Stimulated activated CD4-positive, alpha-beta T cell treated with anti-CD3 and anti-CD28 coated beads, Interleukin-4, amount 100 ng/mL, for 24 hours (primary cell): ENCODE measurements at places on chromosomes 2 and 18.
A peak's percentile ranks its signal among the peaks of the same experiment; 100 is the strongest.

- DNase-seq: no peak
Observed at GRCh38 chr2:1598041-1598710, 146.1 kb downstream of the PXDN start.

DNA sequence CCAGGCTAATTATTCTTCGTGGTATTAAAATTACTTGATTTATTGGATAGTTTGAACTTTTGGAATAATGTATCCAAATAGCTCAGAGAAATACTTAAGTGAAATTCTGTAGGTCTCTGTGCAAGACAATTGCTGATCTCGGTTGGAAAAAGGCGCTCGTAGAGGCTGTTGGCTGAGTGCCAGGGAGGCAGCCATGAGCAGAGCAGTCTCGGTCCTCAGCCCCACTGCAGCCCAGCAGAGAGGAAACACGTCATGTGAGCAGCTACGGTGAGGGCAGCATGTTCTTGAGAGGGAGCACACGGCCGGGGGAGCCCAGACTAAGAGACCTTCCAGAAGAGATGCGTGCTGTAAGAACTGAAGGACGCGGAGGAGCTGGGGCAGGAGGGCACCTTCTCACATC is 42.5 kb downstream of the DCDC2C start:
- DNase-seq: no peak

GRCh38 chr2:239692362-239692851 is 291.6 kb upstream of the HDAC4 start:
- DNase-seq: no peak

DNA sequence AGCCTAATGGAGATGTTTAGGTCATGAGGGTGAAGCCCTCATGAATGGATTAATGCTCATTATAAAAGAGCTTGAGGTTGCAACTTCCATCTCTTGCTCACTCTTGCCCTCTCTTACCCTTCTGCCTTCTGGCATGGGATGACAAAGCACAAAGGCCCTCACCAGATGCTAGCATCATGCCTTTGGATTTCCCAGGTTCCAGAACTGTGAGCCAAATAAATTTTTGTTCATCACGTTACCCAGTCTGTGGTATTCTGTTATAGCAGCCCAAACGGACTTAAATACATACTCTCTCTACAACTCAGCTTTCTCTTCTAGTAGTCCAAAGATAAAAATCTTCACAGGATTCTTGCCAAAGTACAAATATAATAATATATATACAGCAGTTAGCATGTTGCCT is 75.8 kb downstream of the LNPK start:
- DNase-seq: no peak

- no peak for DNase-seq
Observed at GRCh38 chr18:13247506-13247905, 28.9 kb downstream of the LDLRAD4 start.

GRCh38 chr18:10401521-10401920 is 52.9 kb upstream of the APCDD1 start:
- DNase-seq: no peak

GRCh38 chr18:59573962-59574361 is 123.3 kb downstream of the CCBE1 start:
- no peak for DNase-seq

GRCh38 chr18:39223283-39223682 is 1657.7 kb upstream of the CELF4 start:
- DNase-seq: no peak

DNA sequence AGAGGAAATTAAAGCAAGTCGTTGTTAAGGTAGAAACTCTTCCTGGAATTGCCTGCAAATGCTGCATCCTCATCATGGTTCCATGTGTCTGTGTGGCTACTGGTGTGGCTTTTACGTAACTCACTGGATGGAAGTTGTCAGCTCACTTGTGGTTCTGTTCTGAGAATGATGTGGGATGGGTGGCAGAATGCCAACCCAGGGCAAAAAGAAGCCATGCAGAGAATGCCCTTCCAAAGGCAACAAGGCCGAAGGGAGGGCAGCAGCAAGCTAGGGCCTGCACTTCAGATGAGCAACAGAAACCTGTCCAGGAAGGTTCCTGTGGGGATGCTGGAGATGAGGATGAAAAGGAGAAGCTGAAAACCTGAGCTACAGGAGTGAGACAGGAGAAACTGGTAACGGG is 10.4 kb upstream of the NAPG start:
- no peak for DNase-seq

GRCh38 chr18:59374128-59374527 is 15.1 kb upstream of the LMAN1 start:
- DNase-seq: no peak

- DNase-seq: no peak
Observed at GRCh38 chr18:1544016-1544415, 639.3 kb downstream of the ADCYAP1 start.

DNA sequence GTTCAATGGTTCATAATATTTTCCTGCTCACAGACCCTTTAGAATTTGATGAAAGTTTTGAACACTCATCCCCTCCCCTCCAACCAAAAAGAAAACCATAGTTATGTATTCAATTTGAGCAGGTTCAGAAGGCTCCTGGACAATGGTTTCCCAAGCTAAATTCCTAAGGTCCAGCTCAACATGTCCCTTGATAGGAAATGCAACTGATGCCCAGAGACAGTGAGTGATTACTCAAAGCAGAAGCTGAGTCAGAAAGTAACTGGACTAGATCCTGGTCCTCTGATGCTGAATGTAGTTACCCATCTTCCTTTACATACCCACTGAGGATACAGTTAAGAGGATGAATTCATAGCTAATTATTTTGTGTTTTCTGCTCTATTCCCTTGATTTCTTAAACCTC is 218.9 kb upstream of the NCKAP5 start:
- DNase-seq: no peak

GRCh38 chr2:182023235-182023634 is 37.6 kb downstream of the PPP1R1C start:
- no peak for DNase-seq

GRCh38 chr2:68689553-68690537 is 44.8 kb upstream of the ARHGAP25 start:
- DNase-seq: peak; percentile 18

- no peak for DNase-seq
Observed at GRCh38 chr18:38023871-38024270, 458.3 kb upstream of the CELF4 start.

- no peak for DNase-seq
Observed at GRCh38 chr18:11064106-11064505, 85.3 kb downstream of the PIEZO2 start.

DNA sequence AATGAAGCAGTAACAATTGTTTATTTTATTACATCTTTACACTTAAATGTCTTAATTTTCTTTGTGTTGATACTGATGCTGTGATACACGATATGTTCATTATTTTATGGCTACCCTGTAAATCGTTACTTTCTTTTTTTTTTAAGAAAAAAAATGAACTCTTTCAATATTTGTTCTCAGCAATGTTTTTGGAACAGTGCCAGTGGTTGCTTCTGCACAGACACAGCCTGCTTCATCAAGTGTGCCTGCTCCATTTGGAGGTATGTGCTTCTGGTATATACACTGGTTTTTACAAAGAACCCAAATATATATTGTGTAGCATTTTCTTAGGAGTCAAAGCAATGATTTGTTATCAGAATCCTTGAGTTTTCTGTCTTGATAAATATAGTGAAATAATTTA is 62.2 kb upstream of the SCYGR2 start:
- DNase-seq: no peak

DNA sequence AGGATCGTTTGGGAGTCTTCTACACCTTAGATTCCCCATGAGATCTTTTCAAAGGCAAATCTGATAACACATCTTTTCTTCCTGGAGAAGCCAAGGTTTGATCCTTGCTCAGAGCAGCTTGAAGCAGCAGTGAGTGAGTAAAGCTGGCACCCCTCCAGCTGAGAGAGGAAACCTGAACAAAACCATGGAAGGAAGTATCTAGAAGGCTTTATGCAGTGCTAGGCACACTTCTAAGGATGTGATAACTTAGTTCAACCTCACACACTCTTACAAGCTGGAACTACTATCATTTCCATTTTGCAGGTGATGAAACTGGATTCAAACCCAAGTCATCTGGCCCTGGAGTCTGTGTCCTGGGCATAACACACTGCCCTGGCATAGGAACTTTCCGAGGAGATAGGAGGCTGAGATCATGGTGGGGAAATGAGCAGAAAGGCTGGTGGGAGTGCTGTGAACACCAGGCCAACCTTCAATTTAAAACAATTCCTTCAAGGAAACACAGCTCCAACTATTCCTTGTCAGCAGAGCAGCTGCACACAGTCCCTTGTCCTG is 71.2 kb downstream of the CTAGE1 start:
- no peak for DNase-seq

GRCh38 chr18:44912740-44913478 is 232.2 kb downstream of the SETBP1 start:
- DNase-seq: no peak

DNA sequence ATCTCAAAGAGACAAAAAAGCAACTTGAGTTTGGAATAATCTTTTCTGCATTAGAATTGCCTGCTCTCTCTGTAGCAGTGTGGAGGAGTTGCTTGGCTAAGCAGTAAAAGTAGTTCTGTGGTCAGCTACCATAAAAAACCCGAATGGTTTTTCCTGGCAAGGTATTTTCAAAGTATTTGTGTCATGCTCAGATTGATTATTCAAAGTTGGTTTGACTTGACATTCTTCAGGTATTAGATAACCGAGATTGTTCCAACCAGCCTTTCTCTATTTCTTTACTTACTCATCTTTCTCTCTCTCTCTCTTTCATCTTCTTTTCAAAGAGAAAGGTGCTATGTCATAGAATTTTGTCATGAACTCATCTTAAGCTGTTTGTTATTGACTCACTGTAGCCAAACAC is 404.9 kb downstream of the CPS1 start:
- no peak for DNase-seq

GRCh38 chr2:114139542-114139941 is 249.7 kb downstream of the ACTR3 start:
- no peak for DNase-seq

DNA sequence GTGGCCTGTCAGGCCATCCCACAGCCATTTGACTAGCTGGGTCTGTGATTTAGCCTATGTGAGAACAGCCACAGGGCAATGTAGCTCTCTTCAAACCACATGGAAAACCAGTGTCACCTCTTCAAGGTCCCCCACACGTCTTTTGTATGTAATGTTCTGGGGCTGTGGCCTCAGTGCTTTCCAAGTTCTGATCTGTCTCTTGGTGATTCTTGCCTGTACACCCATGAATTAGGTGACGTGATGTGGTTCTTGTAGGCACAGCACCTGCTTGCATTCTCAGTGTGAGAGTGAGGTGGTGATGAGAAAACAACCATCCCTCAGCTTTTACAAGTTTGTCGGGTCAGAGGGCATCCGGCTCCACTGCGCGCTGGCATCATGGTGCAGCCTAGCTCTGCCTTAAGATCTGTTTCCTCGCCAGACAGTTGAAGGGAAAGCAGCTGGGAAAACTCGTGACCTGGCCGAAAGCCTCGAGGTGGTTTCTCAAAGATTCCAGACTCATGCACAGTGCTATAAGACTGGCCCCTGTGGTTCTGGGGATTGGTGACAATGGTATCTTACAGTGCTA is 125.8 kb downstream of the TANC1 start:
- DNase-seq: no peak

DNA sequence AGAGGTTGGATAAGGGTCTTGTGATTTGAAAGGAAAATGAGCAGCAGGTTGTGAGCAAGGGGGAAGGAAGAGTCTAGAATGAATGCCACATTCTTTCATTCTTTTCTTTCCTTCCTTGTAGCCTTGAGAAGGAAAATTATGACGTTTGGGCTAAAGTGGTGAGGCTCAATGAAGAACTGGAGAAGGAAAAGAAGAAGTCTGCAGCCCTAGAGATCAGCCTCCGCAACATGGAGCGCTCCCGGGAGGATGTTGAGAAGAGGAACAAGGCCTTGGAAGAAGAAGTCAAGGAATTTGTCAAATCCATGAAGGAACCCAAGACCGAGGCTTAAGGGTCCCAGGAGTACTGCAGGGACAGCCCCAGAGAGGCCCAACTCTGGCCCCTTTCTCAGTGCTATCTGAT is 45.3 kb downstream of the BMP10 start:
- DNase-seq: no peak

GRCh38 chr18:74733598-74733997 is 135.9 kb downstream of the ZNF407 start:
- no peak for DNase-seq

GRCh38 chr2:217899231-217900009 is 103.4 kb downstream of the TNS1 start:
- DNase-seq: no peak

- no peak for DNase-seq
Observed at GRCh38 chr2:118639371-118639770, 208.1 kb downstream of the EN1 start.

DNA sequence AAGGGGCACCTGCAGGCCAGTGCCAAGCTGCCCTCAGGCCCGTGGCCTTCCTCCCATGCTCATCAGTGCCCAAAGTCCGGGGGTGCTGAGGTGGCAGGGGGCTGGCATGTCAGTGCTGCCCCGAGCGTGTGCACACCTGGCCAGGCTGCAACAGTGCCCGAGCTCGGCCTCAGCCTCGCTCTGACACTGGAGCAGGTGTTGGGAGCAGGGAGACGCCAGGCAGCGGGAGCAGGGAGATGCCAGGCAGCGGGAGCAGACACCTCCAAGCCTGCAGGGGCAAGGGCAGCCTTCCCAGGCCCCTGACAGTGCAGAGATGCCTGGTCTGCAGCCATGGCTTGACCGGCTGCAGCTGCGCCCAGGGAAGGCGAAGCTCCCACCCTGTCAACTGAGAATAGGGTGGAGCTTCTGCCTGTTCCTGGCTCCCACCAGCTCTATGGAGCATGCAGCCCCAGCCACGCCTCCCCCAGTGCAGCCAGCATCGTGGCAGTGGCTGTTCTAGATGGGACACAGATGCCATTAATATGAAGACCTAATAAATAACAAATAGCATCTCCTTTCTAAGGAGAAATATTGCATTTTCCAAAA is 82.4 kb downstream of the DTNB start:
- DNase-seq: no peak

- DNase-seq: no peak
Observed at GRCh38 chr2:216671081-216671411, 24.3 kb downstream of the IGFBP5 start.
